ENCODE measurements at places on chromosomes 3 and 15. TPM values are rescaled to one million over a fixed set of nuclear protein-coding genes. Genes with fewer than 3 reads are reported as not detected.

DNA sequence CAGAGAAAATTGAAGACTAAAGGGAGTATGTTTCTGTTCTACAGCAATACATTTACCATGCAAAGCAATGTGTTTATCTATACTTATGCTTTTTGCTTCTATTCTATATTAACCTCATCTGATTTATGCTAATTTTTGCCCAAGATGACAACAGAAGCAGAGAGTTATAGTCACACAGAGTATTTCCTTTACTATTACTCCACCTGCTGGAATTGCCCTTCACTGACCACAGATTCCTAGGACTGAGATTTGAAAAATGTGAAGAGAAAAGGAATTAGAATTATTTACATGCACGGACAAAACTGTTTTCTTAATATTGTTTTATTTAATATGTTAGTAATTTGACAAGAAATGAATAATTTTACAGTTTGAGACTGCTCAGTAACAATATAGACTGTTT lies 745.6 kb downstream of the VGLL3 start:
- DNase-seq, result no peak

DNA sequence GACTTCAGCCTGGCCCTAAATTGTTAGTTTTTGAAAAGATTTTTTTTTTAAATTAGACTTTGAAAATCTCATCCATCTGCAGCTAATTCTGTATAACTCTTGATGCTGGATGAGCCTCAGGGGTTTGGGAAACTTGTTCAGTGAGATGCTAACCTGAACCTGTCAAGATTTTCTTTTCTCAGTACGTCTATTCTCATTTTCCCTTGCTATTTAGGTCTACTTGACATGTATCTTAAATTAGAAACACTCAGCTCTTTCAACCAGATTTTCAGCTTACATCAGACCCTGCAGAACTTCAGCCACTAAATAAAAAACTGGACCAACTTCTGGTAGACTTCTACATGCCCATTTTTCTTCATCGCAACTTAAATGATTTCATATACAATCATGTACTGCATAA lies 61.4 kb downstream of the MFSD1 start:
- no peak for DNase-seq

GRCh38 chr15:33104212-33104611 lies 90.3 kb downstream of the FMN1 start:
- DNase-seq, result peak; percentile 12

DNA sequence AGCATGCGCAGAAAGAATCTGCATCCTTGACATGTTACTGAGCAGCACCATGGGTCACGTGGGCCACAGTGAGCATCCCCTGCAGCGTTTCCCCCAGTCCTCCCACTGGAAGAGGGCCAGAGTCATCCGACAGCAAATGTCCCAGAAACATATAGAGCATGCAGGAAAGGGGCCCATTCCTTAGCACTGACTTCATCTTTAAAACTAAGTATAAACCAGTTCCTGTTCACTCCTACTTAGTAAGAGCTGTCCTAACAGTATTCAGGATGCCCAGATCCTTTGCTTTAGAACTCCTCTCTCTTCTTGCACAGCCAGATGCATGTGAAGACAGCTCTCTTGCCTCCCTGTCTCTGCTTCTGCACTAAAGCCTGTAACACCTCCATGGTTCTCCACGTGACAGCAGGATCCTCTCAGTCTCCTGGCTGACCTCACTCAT lies 79.3 kb upstream of the OXTR start:
- DNase-seq, result no peak

DNA sequence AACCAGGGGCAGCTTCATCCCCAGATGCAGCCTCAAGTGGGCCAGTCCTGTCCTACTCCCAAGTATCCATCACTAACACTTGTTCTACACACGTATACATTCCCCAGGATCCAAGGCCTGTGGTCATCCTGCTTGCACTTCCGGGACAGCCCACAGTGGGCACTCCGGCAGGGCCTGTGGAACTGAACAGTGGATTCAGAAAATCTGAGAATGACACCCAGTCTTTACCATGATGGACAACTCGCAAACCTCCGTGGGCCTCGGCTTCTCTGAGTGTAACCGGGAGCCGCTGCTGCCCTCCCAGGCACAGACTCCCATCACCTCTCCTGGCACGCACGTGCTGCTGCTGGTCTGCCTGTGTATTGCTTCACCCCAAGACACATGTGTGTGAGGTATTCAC lies 59.6 kb downstream of the ATP10A start:
- no peak for DNase-seq

GRCh38 chr15:70459312-70459711 lies 304.0 kb downstream of the UACA start:
- DNase-seq, result no peak

DNA sequence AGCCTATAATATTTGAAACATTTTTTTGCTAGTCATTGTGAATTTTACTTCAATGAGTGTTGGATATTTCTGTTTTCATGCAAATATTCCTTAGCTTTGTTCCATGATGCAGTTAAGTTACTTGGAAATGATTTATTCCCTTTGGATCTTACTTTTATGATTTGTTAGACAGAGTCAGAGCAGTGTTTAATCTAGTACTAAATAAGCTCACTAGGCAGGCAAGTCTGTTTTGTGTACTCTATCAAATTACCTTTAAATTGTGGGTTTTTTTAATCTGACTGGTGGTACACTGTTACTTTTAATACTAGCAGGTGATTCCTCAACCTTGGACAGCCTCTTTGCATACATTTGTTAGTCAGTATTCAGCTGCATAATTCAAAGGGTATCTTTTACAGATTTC lies 173.3 kb upstream of the MBNL1 start:
- DNase-seq, result no peak

Gene GRM7
- total RNA-seq, result not detected

DNA sequence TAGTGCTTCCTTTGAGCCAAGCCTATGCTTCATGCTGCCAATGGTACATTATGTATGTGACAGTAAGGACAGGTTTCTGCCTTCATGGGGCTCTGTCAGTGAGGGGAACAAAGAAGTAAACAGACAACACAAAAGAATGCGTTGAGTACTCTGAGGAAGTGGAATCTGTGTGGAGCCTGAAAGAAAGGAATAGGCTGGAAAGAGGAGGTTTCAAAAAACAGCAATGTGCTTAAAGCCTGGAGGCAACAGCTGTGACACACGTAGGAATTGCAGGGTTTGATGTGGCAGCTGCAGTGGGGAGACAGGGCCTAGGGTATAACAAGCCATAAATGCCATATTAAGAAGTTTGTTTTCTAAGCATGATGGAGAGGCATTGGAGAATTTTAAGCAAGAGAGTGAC lies 316.7 kb downstream of the CLSTN2 start:
- no peak for DNase-seq

DNA sequence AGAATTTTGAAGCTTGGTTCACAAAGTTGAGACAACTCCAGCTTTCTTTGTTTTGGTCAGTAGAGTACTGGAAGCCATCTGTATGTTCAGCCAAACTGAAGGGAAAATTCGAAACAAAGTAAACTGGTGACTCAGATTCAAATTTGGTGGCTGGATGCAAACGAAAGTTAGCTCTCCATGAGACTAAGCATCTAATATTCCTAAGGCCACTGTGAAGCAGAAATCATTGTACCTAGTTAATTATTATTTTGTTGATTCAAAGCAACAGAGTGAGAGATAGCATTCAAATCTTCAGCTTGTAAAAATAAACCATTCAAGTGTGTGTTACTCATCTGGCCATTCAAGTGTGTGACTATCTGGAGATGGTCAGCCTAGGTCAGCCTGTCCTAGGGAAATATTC lies 42.1 kb downstream of the NR2F2 start:
- no peak for DNase-seq

All from CD8-positive, alpha-beta T cell (primary cell).